Colonic mucosa (tissue), 4 donors: ENCODE measurements at places on chromosomes 4 and X. TPM values are rescaled to one million over a fixed set of nuclear protein-coding genes. Genes with fewer than 3 reads are reported as not detected.

GRCh38 chr4:6270636-6271121 lies 1.0 kb downstream of the WFS1 start:
- H3K36me3 ChIP-seq, result no peaks in the 10 kb centered on the region
- H3K4me1 ChIP-seq, result peaks cover 6% of the 10 kb centered on the region
- H3K4me3 ChIP-seq, result peak overlapping the region; percentile 90
- no peak overlapping the region for H3K27ac ChIP-seq

GRCh38 chrX:49019599-49020249 lies 17.7 kb upstream of the GRIPAP1 start:
- DNase-seq, result no peak
- no peaks in the 10 kb centered on the region for H3K4me1 ChIP-seq
- H3K36me3 ChIP-seq, result no peaks in the 10 kb centered on the region
- H3K27ac ChIP-seq, result no peak overlapping the region
- no peak overlapping the region for H3K4me3 ChIP-seq
- H3K27me3 ChIP-seq, result no peaks in the 10 kb centered on the region

GRCh38 chr4:81457921-81458520 lies 13.7 kb downstream of the RASGEF1B start:
- no peak overlapping the region for H3K4me3 ChIP-seq
- no peaks in the 10 kb centered on the region for H3K27me3 ChIP-seq
- no peak overlapping the region for H3K27ac ChIP-seq
- DNase-seq, result no peak
- peaks cover 18% of the 10 kb centered on the region for H3K4me1 ChIP-seq
- peaks cover 10% of the 10 kb centered on the region for H3K36me3 ChIP-seq

DNA sequence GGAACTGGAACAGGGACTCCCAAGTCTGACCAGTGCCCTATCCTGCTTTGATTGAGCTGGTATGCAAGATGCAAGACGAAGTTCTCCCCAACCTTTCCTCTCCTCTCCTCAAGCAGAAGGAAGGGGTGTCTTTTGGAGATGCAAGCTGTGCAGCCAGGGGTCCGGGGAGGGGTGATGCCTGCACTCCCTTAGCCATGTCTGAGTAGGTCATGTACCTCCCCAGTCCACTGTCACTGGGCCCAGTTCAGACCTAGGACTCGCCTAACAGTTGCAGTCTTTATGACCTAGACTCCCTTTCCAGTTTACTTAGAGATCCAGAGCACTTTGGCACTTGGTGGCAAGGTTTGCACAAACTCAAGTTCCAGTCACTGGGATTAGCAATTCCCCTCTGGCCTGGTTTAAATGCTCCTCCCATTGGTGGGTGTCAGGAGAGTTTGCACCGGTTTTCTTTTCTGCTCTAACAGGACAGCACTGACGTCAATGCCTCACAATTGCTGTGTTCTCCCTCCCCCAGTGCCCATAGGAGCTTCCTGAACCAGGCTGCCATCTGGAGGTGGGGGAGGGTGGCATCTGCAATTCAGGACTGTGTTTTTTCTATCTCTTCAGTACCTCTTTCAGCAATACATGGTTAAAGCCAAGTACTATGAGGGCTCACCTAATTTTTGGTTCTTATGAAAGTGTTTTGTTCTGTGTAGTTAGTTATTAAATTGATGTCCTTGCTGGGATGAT lies 782.2 kb downstream of the ARAP2 start:
- H3K4me3 ChIP-seq, result no peak overlapping the region
- no peaks in the 10 kb centered on the region for H3K4me1 ChIP-seq
- DNase-seq, result no peak
- no peaks in the 10 kb centered on the region for H3K27me3 ChIP-seq
- H3K27ac ChIP-seq, result no peak overlapping the region

- no peaks in the 10 kb centered on the region for H3K4me1 ChIP-seq
- no peaks in the 10 kb centered on the region for H3K36me3 ChIP-seq
- no peaks in the 10 kb centered on the region for H3K27me3 ChIP-seq
- H3K4me3 ChIP-seq, result no peak overlapping the region
- H3K27ac ChIP-seq, result no peak overlapping the region
- no peak for DNase-seq
Measured at GRCh38 chr4:150108691-150109090, 30.4 kb downstream of the DCLK2 start.

GRCh38 chr4:76087007-76087769 lies 12.7 kb downstream of the ART3 start:
- H3K4me1 ChIP-seq, result no peaks in the 10 kb centered on the region
- DNase-seq, result peak; percentile 66
- no peak overlapping the region for H3K27ac ChIP-seq
- H3K4me3 ChIP-seq, result no peak overlapping the region
- H3K27me3 ChIP-seq, result no peaks in the 10 kb centered on the region

DNA sequence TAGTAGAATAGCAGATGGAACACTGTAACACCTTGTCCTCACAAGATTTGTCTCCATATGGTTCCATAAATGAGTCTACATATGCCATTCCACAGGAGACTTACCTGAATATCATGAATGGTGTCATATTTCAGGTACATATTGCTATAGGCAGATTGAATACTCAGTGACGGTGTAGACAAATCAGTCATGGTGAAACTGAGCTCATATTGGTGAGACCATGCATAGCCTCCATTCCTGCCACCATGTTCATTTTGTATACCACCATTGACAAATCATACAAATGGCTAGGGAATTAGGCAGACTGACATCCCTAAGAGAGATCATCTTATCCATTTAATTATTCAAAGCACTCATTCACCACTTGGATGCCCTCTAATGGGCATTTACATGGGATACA lies 38.0 kb upstream of the SPP1 start:
- H3K4me1 ChIP-seq, result no peaks in the 10 kb centered on the region
- H3K27me3 ChIP-seq, result no peaks in the 10 kb centered on the region
- DNase-seq, result no peak
- no peak overlapping the region for H3K4me3 ChIP-seq
- no peak overlapping the region for H3K27ac ChIP-seq

GRCh38 chrX:14084466-14084865 lies 54.8 kb upstream of the GEMIN8 start:
- H3K4me3 ChIP-seq, result no peak overlapping the region
- DNase-seq, result no peak
- H3K36me3 ChIP-seq, result no peaks in the 10 kb centered on the region

DNA sequence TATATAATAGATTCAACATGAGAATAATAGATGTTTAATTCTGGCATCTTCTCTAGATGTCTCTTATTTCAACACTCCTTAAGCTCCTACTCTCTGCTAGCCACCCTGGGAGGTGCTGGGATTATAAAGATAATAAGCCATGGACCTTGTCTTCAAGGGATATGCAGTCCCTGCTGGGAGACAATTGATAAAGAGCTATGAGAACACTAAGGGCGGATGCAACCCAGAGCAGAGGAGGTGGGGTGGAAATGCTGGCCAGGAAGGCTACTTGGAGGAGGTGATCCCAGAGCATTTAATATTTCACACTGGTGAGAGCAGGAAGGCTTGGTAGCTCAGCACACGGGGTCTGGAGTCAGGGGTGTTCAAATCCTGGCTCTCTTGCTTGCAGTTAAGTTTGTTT lies 18.3 kb upstream of the PGRMC2 start:
- no peaks in the 10 kb centered on the region for H3K27me3 ChIP-seq
- no peak overlapping the region for H3K27ac ChIP-seq
- DNase-seq, result no peak
- no peak overlapping the region for H3K4me3 ChIP-seq

PLP1 gene
- total RNA-seq, result 11.2 TPM

P2RY4 gene
- 0.20 TPM for total RNA-seq

GRCh38 chrX:117808426-117808825 lies 308.2 kb downstream of the KLHL13 start:
- H3K36me3 ChIP-seq, result no peaks in the 10 kb centered on the region
- no peak overlapping the region for H3K27ac ChIP-seq
- H3K4me1 ChIP-seq, result no peaks in the 10 kb centered on the region
- no peak for DNase-seq
- no peak overlapping the region for H3K4me3 ChIP-seq
- H3K27me3 ChIP-seq, result no peaks in the 10 kb centered on the region

DNA sequence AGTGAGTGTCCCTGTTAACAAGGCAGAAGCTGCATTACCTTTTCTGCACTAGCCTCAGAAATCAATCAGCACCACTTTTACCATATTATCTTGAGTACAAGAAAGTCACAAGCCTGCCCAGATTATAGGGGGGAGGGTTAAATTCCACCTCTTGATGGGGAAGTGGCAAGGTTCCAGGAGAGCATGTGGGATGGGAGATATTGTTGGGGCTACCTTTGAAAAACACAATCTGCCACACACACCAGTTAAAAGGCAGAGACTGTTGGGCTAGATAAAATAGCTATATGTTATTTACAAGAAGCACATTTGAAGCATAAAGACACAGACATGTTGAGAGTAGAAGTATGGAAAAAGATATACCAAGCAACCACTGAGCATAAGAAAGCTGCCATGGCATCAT lies 6.6 kb upstream of the AVPR2 start:
- no peak overlapping the region for H3K27ac ChIP-seq
- DNase-seq, result no peak
- no peaks in the 10 kb centered on the region for H3K4me1 ChIP-seq
- no peak overlapping the region for H3K4me3 ChIP-seq

SPANXD gene
- total RNA-seq, result not detected

MEPE gene
- total RNA-seq, result not detected

GRCh38 chr4:88008122-88008742 lies 797 bp downstream of the PKD2 start:
- H3K27me3 ChIP-seq, result no peaks in the 10 kb centered on the region
- peak overlapping the region; percentile 90 for H3K4me3 ChIP-seq
- DNase-seq, result peak; percentile 61
- H3K27ac ChIP-seq, result peak overlapping the region; percentile 72
- no peaks in the 10 kb centered on the region for H3K4me1 ChIP-seq

DNA sequence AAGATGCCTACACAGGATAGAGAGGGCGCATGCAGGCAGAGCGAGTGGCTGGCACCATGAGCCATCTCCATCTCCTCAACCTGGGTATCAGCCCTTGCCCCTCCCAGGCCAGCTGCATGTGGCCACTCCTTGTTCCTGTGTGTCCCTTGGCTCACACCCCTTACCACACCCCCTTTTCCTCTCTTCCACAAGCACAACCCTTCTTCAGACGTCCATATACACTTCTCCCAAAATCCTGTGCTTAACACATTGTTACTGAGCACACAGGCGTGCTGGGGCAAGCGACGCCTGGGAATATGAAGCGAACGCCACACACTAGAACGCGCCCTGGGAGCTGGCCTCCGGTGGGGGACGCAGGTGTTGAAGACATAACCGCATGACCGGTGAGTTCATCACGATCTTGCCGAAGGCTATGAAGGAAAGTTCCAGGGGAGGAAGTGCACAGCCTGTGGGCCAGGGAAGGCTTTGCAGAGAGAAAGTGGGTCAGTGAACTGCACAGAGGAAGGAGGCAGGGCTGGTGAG lies 19.1 kb upstream of the KIAA0232 start:
- H3K27ac ChIP-seq, result no peak overlapping the region
- H3K27me3 ChIP-seq, result no peaks in the 10 kb centered on the region
- H3K4me3 ChIP-seq, result no peak overlapping the region

- no peaks in the 10 kb centered on the region for H3K36me3 ChIP-seq
- H3K4me3 ChIP-seq, result no peak overlapping the region
- DNase-seq, result no peak
- H3K27me3 ChIP-seq, result no peaks in the 10 kb centered on the region
- no peak overlapping the region for H3K27ac ChIP-seq
- no peaks in the 10 kb centered on the region for H3K4me1 ChIP-seq
Measured at GRCh38 chr4:151888367-151888866, 127.6 kb upstream of the GATB start.

GRCh38 chrX:52425775-52426174 lies 57.0 kb downstream of the XAGE2 start:
- H3K4me3 ChIP-seq, result no peak overlapping the region
- no peaks in the 10 kb centered on the region for H3K36me3 ChIP-seq
- H3K27ac ChIP-seq, result no peak overlapping the region
